ENCODE measurements at places on chromosomes 3 and 15. TPM values are rescaled to one million over a fixed set of nuclear protein-coding genes. Genes with fewer than 3 reads are reported as not detected.

DNA sequence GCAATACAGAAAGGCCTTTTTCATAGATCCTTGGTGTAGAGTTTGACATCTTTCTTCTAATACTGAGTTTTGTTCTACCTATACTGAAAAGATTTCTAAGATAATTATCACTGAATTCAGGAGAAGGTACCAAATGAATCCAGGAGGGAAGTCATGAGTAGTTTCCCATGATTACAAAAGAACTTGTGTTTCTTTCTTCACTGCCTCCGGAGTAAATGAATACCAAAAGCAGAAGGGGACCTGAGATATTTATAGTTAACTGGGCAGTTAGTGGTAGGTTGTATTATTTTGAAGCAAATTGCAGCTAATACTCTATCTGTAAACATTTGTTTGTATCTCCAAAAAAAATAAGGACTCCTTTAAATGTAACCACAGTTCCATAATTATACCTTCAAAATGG is 175.4 kb downstream of the SUCNR1 start:
- no peak for DNase-seq

- no peak for DNase-seq
These were observed 459.9 kb downstream of the RAP2B start for GRCh38 chr3:153621953-153622352.

The PTX3 gene
- total RNA-seq, result 161 TPM

DNA sequence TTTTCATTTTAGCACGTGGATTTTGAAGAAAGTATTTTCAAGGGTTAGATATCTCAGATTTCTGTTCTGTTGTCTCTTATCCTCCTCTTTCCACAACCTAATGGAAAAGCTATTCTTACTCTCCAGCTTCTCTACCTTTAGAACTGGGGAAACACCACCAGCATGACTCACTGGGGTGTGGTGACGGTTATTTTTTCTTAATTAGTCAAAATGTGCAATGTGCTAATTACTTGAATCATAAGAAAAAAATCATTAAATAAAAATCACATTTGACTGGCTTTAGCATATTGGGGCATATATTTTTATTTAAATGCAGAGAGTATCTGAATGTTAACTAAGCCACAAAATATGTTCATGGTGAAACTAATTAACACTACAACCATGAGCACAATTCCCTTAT is 570.7 kb upstream of the AGTR1 start:
- DNase-seq, result no peak

DNA sequence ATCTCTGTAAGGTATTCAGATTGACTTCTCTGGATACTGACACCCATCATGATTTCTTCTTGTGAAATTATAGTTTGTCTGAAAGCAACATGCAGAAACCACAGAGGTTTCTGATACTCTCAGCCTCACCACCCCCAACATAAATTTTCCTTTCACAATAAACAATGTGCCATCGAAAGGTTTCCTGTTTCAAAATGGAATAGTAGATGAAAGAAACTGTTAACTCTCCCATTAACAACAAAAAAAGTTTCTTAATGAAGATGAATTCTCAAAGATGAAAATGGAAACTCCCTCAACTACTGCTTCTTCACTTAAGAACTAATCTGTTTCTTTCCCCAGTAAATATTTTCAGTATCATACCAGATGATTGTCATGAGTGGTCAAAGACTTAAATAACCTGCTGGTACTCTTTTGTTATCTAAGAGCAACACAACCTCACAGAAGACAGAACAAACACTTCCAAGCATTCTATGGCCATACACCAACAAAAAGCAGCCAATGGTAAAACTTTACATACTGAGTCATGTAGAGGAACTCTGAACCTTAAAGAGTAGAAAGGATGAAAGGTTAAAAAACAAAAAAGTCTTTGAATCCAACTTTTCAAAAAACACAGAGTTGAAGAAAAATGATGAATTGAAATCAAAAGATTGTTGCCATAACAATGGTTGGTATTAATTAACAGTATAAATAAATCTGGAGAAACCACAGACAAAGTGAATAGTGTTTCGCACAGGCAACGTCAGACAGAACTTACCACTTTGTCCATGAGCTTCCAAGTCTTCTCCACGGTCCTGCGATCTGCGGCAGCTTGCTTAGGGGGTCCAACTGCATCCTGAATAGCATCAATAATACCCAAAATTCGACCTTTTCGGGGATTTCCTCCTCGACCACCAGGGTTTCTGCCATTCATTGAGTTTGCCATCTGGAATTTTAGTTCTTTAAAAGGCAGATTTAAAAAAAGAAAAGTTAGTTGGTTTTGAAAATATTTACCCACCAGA is 1.9 kb downstream of the CBLB start:
- DNase-seq, result peak; percentile 39

DNA sequence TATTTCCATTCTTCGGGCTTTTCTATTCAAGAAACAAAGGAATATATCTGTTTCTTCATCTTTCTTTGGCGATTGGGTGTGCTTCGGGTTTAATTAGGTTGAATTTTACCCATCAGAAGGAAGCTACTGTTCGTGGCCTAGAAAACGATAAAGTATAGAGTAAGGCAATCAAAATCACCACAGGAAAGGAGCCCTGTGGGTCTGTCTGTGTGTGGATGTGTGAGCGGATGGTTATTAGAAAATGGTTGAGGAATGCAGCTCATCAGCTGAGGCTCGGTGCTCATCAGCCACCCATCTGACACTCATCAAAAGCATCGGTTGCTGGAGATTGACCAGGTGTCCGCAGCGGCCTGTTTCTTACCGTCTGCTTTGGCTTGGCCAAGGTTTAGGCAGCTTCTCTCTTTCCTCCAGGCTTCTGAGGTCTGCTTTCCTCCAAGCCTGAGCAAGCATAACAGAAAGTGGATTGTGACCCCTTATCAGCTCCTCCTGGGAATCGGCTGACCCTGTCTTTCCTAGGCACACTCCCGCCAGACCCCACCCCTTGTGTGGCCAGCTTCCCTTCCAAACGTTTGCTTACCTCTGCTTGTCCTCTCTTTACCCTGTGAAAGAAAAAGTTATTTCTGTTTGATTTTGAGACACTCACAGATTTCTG is 17.6 kb upstream of the ISLR start:
- no peak for DNase-seq

GRCh38 chr3:13544293-13544831 is 4.6 kb upstream of the FBLN2 start:
- peak; percentile 68 for DNase-seq

GRCh38 chr3:17865631-17866030 is 123.2 kb upstream of the TBC1D5 start:
- no peak for DNase-seq

GRCh38 chr15:90684281-90684680 is 32.9 kb upstream of the BLM start:
- DNase-seq, result no peak

DNA sequence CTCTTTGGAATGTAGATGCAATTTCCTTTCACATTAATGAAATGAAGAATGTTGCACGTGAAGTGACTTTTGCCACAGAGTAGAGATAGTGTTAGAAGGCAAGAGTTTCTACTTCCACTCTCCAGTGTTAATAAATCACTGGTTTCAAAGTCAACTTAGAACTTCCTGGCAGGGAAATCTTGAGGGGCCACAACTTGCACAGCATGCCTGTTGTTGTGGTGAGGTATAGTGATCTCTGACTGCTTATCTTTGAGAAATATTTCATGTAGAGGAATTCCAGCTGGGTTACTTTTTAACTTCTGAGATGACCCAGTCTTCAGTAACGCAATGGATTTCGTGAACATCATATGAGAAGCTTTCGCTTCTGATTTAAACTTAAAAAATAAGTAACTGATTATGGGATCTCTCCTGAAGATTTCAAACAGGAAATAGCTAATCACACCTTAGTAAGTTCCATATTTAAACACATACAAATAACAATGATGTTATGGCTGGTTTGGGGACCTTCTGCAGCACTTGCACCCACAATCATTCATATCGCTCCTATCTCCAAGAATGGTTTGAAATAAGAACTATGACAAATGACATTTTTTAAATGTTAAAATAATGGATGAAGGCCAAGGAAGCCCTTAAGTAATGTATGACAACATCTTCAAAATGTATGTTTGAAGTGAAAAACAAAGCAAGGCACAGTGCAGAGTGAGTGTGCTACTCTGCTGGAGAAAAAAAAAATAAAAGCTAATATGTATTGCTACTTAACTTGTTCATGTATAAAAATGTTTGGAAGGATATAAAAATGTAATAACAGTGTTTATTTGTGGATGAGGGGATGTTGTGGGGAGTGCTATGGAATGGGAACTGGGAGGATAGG is 726.5 kb upstream of the NECTIN3 start:
- no peak for DNase-seq

DNA sequence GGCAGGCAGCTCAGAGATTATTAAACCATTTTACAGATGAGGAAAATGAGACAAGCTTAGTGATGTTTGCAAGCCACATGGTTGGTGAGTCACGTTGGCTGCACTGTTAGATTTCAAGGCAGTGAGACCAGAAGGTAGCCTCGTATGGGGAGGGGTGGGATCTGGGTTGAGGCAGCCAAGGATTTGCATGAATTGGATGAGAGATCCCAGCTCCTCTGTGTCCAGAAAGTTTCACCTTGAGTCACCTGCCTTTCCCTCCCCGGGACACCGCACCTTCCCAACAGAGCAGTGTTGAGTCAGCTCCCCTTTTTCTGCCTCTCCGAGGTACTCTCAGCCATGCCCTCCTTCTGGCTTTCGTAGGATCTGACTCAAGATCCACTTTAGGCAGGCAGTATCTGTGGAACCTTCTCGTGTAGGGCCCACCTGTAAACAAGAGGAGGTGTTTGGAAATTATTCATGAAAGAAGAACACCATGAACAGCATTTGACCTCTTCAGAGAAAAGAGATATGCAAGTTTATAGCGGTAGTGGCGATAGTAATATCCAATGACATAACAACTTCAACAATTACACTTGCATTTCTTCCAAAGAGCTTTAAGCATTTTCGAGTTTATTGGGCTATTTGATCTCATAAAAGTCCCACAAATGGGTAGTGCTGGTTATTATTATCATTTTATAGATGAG is 46.8 kb upstream of the VPS8 start:
- no peak for DNase-seq

The FAM107A gene
- not detected for total RNA-seq

The SETMAR gene
- 22.0 TPM for total RNA-seq

The ANKRD34C gene
- total RNA-seq, result not detected

DNA sequence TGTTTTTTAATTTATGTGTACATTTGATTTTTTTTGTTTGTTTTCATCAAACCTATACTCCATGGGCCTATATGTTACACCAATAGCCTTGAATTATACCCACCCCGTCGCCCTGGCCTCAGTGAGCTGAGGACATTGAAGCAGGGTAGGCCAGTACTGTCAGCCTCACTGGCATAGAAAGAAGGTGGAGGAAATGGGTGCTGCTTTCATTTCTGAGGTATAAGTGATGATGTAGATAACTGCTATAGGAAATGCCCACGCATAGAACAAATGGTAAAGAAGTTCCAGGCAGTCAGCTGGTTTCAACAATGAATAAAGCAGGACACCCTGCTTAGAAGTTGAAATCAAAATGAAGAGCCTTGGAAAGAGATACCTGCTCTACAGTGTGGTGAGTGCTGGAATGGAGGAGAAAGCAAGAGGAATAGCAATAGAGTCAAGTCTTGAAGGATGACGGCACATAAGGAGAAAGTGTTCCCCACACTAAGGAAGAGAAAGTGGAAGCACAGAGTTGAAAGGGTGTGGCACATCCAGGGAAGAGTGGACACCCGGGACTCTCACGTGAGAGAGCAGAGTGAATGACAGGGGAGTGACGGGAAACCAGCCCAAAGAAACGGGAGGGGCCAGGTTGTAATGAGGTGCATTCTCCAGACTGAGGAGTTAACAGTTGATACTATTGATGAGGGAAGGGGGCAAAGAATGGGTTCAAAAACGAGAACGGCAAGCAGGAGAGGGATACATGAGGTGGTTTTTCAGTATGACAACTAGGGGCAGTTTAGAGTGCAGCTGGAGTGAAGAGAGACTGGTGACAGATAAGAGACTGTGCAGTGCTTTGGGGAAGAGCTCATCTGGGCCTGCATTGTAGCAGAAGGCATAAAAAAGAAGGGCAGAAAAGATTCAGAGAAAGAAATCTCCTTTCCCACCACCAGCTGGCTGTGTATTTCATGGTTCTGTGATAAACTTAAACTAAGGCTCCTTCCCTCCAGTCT is 70.5 kb downstream of the KLHL25 start:
- no peak for DNase-seq

The PROS1 gene
- total RNA-seq, result 75.9 TPM

- no peak for DNase-seq
These were observed 59.3 kb upstream of the CFAP161 start for GRCh38 chr15:81074773-81075172.

DNA sequence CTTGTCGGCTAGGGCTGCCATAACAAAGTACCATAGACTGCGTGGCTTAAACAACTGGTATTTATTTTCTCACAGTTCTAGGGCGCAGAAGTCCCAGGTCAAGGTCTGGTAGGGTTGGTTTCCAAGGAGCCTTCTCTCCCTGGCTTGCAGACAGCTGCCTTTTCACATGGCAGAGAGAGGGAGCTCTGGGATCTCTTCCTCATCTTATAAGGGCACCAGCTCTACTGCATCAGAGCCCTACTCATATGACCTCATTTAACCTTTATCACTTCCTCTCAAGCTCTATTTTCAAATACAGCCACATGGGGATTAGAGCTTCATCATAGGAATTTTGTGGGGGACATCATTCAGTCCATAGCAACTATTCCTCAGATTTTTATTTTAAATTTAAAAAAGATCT is 17.6 kb upstream of the PAQR9 start:
- peak; percentile 48 for DNase-seq

- DNase-seq, result no peak
These were observed 32.0 kb downstream of the ZBTB38 start for GRCh38 chr3:141400073-141400971.

The CCR1 gene
- 0.19 TPM for total RNA-seq

GRCh38 chr3:87390353-87390752 is 114.0 kb upstream of the POU1F1 start:
- DNase-seq, result no peak

DNA sequence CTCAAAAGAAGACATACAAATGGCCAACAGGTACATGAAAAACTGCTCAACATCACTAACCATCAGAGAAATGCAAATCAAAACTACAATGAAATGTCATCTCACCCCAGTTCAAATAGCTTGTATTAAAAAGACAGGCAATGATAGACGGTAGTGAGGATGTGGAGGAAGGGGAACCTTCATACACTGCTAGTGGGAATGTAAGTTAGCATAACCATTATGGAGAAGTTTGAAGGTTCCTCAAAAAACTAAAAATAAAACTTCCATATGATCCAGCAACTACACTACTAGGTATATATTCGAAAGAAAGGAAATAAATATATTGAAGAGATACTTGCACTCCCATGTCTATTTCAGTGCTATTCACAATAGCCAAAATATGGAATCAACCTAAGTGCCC is 62.8 kb upstream of the PPARG start:
- no peak for DNase-seq

The ILDR1 gene
- not detected for total RNA-seq

Data from LHCN-M2 (cell line).